ENCODE measurements at places on chromosomes 2 and 18.

DNA sequence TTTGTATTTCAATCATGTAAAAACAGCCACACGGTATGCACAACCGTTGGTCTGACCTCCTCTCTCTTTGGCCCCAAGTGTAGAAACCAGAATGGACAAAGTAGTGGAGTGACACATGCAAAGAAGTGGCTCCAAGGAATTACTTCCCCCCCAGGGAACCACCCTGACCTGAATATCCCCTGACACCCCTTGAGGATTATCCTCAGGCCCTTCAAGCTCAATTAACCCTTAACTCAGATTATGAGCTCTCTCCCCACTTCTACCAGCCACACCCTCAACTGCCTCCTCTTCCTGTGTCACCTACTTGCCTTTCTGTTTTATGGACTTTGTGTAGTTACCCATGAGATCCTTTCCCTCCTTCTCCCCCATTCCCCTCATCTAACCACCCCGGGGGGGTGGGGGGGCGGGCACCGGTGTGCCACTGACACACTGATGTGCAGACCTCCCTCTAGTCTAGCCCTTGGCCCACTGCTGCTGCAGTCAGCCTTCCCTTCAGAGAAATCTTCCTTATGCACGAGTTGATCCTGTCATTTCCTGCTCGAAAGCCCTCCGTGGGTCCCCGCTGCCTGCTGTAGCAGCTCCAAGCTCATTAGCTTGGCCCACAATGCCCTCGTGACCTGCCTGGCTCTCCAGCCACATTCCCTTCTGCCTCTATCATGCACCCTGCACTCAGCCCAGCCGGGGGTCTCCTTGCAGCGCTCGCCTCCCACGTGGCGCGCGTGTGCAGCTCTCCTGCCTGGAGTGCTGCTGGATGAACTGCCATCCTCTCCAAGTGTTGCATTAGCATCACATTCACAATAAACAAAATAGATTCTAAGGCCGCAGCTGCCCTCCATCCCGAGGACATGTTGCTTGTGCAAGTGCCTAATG is 40.1 kb upstream of the TMEM177 start:
- DNase-seq = peak; percentile 7

DNA sequence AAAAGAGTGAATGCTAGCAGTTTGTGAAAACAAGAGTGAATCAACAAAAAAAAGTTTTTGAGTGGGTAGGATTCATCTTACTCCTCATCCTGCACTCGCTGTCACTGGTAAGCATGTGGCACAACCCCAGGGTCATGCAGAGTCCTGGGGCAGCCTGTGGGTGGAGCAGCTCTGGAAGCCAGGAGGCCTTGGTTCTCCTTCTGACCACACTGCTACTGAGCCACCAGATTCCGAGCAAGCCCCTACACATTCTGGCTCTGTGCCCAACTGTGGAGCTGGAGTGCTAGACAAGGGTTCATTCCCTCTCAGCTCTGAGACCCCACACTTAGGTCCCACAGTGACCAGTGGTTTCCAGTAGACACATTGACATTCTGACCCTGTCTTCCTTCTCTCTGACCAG is 670.6 kb downstream of the BCL11A start:
- no peak for DNase-seq

GRCh38 chr18:23982155-23983079 is 32.1 kb upstream of the TTC39C start:
- peak; percentile 67 for DNase-seq

DNA sequence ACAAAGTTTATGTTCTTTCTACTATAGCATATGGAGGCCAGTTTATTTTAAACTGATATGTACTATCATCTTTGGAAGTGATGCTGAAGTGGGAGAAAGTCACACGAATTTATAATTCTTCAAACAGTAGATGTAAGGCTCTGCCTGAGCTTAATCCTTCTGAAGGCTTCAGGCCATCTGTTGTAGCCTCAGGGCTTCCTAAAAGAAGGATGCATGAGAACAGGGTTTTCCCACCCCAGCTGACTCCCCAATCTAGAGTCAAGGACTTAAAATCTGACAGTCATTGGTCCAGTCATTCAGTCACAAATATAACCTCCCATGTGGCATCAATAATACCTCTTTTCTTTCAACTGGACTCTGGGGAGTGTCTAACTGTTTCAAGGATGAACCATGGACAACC is 330.5 kb downstream of the KCNS3 start:
- DNase-seq = no peak

- no peak for DNase-seq
Observed at GRCh38 chr2:181546086-181546485, 88.9 kb downstream of the ITGA4 start.

DNA sequence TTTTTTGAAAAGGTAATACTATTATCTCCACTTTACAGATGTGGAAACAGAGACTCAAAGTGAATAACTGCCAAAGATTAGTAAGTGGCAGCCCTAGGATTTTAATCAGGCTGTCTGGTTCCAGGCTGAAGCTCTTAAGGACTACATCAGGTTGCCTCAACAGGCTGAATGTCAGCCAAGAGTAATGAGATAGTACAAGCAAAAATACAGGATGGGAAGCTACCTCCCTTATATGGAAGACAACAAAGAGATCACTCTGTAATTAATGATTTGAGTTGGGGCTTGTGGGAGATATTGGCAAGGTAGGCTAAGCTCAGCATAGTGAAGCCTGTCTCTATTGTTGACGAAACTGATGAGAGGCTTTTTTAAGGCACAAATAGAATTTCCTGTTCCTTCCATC is 323.1 kb downstream of the KCNJ3 start:
- DNase-seq = no peak

- no peak for DNase-seq
Observed at GRCh38 chr18:58080451-58080850, 36.4 kb downstream of the NEDD4L start.

DNA sequence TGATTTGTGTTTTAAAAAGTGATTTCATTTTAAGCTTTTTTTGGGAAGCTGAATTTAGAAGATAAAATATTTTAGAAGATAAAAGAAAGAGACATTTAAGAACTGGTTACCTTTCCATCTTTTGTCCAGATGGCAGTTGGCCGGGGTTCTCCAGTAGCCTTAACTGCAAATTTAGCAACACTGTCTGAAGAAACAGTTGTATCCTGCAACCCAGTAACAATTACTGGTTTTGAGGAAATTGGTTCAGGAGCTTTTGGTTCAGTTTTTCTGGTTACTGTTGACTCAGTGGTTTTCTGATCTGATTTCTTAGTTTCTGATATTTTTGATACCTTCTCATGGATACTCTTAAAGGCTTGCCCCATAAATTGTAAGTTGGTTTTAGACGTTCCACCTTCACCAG is 49.9 kb downstream of the PLEKHA3 start:
- DNase-seq = no peak

GRCh38 chr18:370751-371608 is 103.1 kb upstream of the THOC1 start:
- peak; percentile 74 for DNase-seq

GRCh38 chr2:70145144-70145490 is 45.7 kb downstream of the C2orf42 start:
- no peak for DNase-seq

DNA sequence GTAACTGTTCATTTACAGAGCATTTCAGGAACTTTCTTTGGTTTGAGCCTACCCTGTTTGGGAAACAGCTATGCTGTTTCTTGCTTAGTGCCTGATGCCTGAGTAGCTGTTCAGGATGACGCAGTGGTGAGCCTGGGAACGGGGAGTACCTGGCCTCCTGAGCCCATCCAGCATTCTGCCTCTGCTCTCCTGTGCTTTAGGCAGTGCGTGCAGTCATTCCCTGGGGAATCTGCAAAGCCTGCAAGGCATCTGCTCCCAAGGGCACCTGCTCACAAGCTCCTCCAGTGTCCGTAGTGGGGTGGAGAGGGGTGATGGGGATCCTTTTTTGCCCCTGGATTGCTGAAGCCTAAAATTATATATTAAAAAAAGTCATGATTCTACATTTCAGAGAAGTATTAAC is 68.8 kb downstream of the RAPGEF4 start:
- DNase-seq = no peak

- DNase-seq = no peak
Observed at GRCh38 chr2:197274349-197274748, 36.2 kb downstream of the ANKRD44 start.

- no peak for DNase-seq
Observed at GRCh38 chr2:202037086-202037485, 3.4 kb downstream of the FZD7 start.

- no peak for DNase-seq
Observed at GRCh38 chr2:180523621-180524340, 456.6 kb upstream of the UBE2E3 start.

- DNase-seq = peak; percentile 25
Observed at GRCh38 chr18:2515908-2516625, 55.2 kb downstream of the METTL4 start.

GRCh38 chr2:12382366-12382765 is 334.4 kb upstream of the TRIB2 start:
- no peak for DNase-seq

DNA sequence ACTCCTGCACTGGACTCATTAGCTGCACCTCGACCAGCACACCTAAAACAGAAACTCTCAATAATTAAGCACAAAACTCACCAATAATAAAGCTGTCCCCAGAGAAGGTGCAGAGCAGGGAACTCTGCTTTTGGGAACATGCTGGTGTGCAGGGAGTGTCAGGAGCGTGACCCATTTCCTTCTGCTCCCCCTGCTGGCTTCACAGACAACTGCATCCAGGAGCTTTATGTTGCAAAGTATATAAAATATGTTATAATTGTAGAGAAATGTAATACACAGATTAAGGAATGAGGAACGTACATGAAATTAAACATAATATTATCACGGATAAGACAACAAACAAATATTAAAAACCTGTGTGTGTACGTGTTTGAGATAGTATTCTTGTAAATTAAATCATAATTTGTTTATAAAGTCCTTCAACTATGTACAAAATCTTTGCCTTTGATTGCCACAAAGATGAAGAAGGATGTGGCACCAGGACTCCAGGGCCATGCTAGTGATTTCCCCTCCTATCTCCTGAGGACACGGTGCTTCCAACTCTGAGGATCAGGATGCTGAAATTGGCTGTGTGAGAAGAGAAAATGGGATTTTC is 68.6 kb upstream of the MAL start:
- DNase-seq = peak; percentile 20

- no peak for DNase-seq
Observed at GRCh38 chr2:124369181-124369580, 344.1 kb downstream of the CNTNAP5 start.

- DNase-seq = no peak
Observed at GRCh38 chr2:232170396-232170795, 208.2 kb upstream of the ALPP start.

- DNase-seq = peak; percentile 75
Observed at GRCh38 chr18:23231340-23232021, 96.2 kb downstream of the CABLES1 start.

DNA sequence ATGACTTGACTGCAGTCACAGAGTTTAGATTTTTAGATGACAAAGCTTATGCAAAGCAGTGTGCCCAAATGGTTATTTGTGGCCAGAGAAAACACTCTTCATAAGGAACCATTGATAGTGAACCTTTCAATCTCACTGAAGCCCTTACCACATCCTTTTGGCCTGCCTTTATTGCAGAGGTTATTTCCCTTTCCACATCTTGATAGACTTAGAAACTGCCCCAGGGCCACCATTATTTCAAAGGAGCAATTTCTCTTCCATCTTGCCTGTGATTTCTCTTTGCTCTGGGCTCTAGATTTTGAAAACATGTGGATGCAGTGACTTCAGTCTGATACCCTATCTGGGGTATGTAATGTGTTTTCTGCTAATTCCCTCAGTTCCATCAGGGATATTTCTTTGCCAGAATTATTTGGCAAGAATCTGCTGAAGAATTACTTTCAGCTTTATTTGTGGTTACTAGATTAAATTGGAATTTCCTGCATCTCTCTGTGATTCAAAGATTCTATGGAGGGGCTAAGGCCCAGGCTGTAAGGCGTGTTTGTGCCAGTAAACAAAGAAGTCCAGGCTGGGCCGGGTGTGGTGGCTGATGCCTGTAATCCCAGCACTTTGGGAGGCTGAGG is 51.0 kb downstream of the MOGAT1 start:
- peak; percentile 46 for DNase-seq

- no peak for DNase-seq
Observed at GRCh38 chr18:23179416-23179815, 44.1 kb downstream of the CABLES1 start.
